Spleen (tissue), 13 donors: ENCODE measurements at places on chromosomes 12 and 14.

GRCh38 chr12:130715150-130715997 lies 725 bp downstream of the RIMBP2 start:
- no peak for DNase-seq

- no peak for DNase-seq
Measured at GRCh38 chr14:30389877-30390385, 169.0 kb upstream of the G2E3 start.

- no peak for DNase-seq
Measured at GRCh38 chr14:63209160-63209559, 4.9 kb downstream of the RHOJ start.

- no peak for DNase-seq
Measured at GRCh38 chr12:8886502-8887284, 27.6 kb upstream of the PHC1 start.

DNA sequence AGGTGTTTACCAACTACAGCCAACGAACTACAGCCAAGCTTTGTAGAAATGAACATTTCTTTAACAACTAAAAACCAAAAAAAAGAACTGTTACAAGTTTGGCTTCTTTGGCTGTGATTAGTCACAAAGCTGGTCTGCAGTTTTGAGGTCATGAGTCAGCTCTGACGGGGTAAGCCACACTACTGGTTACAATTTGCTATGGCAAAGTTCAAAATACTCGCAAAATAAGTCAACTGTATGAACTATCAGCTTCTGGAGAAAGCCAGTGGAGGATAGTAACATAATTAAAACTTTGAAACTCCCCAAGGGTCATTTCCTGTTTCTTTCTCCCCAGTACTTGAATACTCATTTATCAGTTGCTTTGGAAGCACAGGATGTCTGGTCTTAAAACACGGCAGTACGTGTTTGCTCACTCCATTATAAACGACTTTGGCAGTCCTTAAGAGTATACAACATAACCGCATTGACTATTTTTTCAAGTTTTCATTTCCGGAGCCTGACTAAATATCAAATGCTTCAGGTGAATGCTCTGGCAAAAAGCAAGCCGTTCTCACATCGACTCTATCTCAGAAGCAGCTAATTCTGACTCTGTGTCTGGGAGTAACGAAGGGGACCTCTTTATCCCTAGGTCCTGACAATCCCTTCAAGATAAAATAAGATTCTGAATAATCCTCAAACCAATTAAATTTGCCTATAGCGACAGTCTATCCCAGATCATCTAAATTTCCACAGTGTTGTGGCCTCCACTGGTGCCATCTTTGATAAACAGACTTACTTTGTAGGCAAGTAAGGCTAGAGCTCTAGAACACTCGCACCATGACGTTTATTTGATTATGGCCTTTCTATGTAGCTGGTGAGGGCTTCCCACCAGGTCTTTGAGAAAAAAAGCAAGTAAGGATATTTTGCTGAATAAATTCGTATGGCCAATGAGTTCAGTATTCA lies 10.6 kb downstream of the PHLDA1 start:
- no peak for DNase-seq

DNA sequence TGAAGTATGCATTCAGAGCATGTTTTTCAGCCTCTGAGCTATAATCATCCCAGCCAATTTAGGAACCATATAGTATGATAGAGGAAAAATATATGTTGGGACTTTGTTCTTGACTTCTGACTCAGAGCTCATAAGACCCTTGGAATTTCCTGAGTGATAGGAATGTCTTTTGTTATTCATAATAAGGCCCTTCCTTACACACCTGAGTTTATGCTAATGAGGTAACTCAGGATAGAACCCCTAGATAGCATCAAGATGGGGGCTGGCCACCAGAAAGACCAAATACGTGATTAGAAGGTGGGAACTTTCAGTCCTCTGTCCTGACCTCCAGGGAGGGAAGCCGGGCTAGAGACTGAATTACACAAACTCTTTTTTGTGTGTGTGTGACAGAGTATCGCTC lies 32.4 kb upstream of the PLEK2 start:
- no peak for DNase-seq

DNA sequence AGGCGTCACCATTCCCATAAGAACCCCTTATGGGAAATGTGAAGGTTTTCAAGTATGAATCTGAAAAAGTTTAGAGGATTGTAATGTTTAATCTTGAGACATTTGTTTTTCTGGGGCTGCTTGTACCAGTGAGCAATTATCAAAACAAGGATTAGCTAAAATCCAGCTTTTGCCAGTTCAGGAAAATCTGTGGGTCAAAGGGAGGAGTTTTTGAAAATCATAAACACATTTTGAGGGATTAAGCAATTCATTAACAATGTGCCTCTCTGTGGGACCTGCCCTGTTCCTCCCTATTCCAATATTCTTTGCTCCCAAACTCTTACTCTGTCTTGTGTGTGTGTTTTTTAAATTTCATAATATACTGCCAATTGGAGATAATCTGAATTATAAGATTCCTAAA lies 11.7 kb upstream of the DAAM1 start:
- no peak for DNase-seq

GRCh38 chr12:78088391-78088832 lies 257.7 kb downstream of the NAV3 start:
- DNase-seq, result no peak

DNA sequence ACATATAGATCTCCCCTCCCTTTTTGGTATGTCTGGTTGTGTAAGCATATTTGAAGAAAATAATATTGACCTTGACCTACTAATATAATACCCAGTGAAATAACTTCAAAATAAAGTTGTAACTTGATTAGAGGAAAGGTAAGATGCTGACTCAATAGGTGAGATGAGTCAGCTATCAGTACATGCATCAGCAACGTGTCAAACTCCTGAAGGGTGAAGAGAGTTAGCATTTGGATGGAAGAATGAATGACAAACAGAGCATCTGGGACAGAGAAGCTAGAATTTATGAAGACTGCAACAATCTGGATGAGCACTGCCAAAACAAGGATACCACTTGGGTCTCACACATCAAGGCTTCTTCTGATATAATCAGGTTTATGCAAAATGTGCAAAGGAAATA lies 74.9 kb downstream of the PPP2R5E start:
- DNase-seq, result no peak

DNA sequence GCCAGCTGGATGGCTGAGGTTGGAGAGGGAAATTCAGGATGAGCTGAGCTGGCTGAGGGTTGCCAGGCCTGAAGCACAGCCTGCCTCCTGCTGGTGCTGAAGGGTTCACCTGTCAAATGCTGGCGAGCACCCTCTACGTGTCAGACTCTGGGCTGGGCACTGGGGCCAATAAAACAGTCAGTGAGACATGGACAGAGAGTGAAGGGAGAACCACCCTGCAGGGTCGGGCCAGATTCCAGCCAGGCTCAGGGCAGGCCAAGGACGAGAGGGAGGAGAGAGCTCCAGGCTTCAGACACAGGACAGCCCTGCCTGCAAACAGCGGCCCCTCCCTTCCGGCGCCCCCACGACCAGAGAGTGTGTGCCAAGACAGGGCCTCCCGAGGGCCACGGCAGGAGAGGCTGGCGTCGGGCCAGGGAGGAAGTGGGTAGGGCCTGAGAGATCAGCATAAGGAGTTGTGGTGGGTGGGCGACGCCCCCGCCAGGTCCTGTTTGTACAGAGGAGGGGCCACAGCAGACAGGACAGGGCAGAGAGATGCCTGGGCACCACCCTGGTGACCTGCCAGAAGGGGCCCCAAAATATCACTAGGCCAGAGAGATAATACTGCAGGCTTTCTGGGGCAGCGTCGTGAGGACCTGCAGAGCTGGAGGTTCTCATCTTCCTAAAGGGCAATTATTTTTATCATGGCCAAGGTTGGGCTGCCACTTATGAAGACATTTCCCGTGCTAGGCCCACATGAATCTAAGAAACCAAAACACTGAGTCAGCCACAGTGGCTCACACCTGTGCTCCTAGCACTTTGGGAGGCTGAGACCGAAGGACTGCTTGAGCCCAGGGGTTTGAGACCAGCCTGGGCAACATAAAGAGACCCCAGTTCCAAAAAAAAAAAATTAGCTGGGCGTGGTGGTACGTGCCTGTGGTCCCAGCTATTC lies 73.1 kb upstream of the GPR68 start:
- peak; percentile 97 for DNase-seq

DNA sequence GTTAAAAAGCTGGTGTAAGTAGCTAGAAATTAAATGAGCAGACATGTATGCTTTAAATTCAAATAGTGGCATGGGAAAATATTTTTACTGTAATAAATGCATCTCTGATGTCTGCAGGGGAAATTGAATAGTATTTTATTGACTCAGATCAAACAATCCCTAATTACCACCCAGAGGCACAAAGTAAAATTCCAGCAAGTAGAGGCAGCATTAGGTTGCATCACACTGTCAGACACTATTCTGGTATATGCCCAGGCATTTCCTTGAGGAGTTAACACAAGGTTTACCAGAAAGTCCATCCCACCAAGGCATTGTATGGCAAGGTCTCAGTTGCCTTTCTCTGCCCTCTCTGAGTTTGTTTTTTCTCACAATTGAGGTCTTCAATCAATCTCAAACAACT lies 201.6 kb upstream of the KITLG start:
- DNase-seq, result no peak

DNA sequence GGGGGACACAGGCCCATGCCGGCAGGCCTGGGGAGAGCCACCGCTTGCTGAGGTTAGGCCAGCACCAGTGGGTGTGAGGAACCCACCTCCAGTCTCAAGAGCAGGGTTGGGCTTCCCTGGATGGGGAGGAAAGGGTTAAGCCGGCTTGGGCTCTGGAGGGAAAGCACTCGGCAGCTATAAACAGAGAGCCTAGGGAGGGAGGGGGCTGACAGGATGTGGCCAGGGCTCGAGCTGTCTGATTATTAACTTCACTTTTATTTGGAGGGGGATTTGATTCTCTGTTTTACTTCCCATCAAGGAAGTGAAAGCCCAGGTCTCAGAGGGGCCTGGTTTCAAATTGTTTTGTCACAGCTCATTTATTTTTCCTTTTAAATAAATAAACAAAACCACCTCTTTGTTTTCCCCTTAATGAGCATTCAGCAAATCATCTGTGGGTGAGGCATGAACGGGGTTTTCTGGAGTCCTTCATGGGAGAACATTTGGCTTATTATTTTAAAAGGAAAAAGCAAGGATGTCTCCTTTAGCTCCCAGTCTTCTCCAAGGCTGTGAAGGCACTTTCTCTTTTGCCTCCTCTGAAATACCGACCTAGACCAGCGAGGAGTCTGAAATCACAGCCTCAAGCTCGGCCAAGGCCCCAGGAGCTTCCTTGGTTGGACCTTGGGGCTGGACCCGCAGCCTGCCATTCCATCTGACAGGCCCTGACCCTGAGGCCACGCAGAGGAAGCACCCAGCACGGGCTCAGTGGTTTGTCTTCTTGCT lies 21.9 kb upstream of the ZFP36L1 start:
- DNase-seq, result peak; percentile 88

GRCh38 chr14:74583689-74584434 lies 28.2 kb downstream of the LTBP2 start:
- DNase-seq, result peak; percentile 21

- no peak for DNase-seq
Measured at GRCh38 chr12:58811346-58811745, 109.0 kb downstream of the LRIG3 start.

DNA sequence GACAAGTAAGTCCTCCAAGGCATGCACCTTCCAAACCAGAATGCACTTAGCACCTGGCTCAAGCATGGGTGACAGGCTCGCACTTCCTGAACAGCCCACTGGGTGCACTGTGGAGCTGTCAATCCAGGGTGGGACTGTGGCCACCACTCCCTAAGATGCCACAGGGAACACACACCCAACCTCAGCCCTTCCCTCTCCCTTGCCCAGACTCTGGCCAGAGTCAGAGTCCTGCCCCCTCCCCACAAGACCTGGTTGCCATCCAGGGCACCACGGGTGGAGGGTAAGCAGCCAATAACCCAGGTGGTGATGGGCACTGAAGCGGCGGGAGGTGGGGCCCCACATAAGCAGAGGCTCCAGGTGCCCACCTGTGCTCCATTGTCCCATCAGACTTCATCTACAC lies 160.6 kb downstream of the MYRFL start:
- DNase-seq, result no peak

DNA sequence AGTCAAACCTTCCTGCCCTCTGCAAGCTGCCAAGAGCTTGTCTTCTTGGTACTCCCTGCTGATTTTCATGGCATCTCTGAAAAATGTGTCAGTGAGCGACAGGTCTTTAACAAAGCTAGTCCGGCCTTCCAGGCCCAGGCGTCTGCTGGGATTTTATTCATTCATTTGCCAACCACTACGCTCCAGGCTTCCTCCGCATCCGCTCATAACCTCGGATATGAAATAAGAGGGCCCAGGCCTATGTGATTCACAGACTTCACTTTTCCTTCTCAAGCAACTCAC lies 13.8 kb downstream of the TSPAN9 start:
- DNase-seq, result no peak

DNA sequence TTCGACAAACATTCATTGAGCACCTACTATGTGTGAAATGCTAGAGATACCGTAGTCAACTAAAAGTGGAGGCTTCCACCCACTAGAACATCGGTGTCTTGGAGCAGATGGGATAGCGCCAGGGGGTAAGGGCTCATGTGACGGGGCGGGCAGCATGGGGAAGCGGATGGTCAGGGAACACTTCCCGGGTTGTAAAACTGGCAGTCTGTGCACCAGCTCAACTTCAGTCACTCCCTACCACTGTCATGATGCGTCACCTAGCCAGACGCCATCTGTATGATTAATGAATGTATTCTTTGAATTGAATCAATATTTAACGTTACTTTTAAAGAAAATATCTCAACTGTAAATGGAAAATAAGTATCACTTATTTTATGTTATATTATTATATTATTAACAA lies 93.5 kb downstream of the PIWIL1 start:
- DNase-seq, result peak; percentile 21

DNA sequence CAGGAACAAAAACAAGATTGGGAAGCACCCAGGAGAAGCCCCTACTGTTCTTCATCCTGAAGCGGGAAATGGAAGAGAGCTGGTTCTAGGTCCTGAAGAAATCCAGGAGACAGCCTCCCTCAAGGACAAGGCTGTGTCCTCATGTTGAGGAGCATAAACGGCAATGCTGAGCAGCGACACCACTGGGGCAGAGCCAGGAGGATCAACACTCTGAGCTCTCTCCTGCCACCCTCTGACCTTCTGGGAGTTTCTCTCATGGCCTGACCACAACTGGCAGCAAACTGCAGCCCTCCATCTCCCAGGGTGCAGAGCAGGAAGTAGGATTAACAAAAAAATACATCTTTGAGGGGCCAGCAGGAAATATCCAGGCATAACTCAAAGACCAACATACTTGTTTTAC lies 1292.2 kb upstream of the TMEM132C start:
- no peak for DNase-seq

- DNase-seq, result peak; percentile 65
Measured at GRCh38 chr12:120668091-120668867, 18.7 kb upstream of the MLEC start.

DNA sequence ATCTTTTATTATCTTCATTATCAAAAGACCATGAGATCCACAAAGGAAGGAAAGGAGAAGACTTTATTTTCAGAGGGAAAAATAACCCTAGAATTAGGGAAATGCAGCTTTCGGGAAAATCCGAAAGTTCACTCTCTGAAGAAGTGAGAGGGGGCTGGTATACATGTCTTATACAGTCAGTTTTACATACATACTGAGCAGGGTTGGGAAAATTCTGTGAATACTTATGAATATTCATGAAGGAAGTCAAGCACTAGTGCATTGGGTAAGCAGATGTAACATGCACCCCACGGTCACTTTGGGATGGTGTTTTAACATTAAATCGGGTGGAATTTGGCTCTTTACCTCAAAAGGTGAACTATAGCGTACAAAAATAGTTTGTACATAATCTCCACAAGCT lies 15.7 kb upstream of the KLRF1 start:
- DNase-seq, result no peak
